ENCODE measurements at places on chromosomes 13 and 19. TPM values are rescaled to one million over a fixed set of nuclear protein-coding genes. Genes with fewer than 3 reads are reported as not detected.

- no peak for DNase-seq
Observed at GRCh38 chr19:15320116-15320515, 12.2 kb downstream of the BRD4 start.

DNA sequence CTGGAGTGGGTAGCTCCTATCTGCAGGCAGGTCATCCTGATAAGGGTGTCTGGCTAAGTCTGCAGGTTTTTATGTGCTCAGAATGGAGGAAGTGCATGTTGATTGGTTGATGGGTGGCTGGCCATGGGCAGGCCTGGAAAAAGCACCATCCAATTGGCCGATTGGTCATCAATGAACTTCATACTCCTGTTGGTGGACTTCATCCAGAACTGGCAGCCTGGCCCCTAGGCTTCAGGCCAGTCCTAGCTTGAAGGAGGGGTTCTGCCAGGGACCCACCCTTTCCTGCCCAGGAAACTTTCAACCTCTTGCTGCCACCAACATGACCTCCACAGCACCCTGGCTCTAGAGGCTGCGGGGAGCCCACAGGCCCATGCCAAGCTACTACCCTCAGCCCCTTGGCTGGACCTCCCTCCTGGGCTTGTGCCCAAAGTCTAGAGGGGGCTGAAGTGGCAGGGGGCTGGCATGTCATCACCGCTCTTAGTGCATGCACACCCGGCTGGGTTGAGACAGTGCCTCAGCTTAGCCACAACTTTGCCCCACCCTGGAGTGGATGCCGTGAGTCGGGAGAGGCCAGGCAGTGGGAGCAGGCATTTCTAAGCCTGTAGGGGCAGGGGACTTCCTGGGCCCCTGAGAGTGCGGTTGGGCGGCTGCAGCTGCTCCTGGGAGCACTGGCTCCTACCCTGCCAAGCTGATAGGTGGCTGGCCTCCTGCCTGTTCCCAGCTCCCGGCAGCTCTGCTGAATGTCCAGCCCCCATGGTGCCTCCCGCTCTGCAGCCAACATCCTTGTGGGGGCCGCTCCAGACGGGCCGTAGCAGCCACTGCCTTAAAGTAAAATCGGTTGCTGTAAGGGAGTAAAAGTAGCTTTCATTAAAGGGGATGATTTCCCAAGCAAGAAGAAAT, 13.2 kb downstream of the DNAJC15 start:
- no peak for DNase-seq

DNA sequence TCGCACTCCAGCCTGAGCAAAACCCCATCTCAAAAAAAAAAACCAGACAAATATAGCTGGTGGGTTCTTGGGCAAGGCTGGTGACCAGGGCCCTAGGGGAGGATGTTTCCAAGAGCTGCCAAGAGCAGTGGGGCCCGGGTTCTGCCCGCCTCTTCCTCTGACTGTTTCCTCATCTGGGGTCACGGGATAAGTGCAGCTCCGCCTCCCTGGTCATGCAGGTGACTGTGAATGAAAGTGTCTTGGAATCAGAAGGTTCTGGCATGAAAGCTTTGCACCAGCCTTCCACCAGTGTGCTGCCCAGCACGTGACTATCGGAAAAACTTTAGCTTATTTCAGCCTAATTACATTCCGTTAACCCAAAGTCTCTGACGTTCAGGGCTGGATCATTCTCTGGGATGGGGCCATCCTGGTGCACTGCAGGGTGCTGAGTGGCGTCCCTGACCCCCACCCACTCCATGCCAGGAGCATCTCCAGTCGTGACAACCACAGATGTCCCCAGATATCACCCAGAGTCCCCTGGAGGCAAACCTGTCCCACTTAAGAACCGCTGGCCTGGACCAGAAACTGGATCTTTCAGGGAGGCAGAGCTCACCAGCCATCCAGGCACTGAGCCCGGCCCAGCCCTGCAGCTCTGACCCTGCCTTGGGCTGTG, 85.6 kb downstream of the GNG7 start:
- no peak for DNase-seq

DNA sequence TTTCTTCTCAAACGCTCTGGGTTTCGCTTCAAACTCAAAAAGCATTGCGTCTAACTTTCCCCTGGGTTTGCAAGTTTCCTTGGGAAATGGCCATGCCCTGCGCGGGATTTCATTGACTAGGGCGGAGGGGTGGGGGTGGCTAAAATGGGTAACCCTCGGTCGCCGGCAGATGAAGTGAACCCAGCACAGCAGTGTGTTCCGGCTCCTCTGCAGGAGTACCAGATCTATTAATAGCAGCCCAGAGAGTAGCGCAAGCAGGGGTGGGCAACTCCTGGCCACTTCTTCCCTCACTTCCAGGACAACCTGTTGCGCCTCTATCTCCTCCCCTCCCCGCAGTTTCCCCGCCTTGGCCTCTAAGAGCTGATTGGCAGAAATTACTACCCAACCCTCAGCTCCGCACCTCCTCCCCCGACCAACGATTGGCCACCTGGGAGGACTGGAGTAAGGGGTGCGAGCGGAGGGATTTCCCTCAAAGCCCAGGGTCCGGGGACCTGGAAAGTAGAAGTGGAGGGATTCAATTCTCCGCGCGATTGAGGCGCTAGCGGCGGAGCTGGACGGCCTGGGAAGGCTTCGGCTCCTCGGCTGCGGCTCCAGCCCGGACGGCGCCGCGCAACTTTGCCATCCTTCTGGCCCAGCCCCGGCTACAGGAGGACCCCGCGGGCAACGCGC, at the start of gene FREM2:
Gene FREM2 (plus strand): TSS at position 501 of the 669 bp plus-strand sequence. CDS start 268 bp downstream, outside the sequence.
- no peak for DNase-seq

DNA sequence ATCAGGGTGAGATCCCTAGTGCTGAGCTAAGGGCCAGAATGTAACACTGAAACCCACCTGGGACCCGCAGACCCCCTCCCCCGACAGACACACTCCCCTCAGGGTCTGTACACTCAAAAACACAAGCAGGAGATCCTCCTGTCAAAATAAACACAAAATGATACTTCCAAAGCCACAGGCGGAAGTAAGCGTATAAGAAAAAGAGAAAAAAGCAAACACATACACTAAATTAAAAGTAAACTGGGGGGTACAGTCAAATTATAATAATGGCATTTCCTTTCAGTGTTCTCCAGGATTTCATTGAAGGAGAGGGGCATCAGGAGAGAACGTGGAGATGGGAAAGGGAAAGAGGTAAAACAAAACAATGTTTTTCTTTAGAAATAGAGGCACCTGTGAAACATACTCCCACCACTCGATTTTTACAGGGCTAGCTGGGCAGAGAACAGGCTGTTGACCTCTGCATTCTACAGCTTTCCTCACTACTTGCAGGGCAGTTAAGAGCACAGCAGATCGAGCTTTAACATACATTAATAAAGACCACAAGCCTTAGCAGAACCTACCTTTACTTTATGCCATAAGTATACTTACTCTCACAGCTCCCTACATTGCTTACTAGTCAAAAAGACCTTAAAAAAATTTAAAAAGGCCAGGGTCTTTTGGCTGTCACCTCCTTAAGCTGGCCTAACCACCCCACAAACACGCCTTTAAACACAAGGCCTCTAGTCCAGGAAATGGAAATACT, 5.3 kb downstream of the ZIC5 start:
- no peak for DNase-seq

GRCh38 chr13:111973186-111973585, 93.8 kb upstream of the SOX1 start:
- no peak for DNase-seq

DNA sequence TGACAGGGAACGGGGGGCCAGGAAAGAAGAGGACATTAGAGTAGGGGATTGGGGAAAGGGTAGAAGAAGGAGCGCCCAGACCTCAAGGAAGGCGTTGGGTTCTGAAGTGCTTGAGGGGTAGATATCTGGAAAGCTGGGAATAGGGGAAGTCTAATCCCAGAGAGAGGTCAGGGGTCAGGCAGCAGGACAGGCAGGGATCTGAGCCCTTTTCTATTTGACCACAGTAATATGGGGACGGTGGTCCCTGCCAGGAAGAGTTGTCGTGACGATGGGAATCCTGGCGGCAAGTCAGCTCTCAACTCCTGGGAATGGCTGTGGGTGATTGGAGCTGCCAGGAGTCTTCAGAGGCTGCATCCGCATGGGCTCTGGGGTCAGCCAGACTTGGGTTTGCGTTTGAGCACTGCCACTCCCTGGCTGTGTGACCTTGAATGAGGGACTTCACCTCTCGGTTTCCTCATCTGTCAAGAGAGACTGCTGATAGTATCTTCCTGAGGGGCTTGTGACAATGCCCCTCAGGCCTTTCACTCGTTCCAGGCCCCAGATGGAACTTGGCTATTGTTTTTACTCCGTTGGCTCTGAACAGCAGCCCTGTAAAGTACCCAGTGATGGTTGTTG, 1.3 kb downstream of the AP2A1 start:
- no peak for DNase-seq

GRCh38 chr19:40524133-40524549, 52.5 kb upstream of the SHKBP1 start:
- DNase-seq, result no peak

DNA sequence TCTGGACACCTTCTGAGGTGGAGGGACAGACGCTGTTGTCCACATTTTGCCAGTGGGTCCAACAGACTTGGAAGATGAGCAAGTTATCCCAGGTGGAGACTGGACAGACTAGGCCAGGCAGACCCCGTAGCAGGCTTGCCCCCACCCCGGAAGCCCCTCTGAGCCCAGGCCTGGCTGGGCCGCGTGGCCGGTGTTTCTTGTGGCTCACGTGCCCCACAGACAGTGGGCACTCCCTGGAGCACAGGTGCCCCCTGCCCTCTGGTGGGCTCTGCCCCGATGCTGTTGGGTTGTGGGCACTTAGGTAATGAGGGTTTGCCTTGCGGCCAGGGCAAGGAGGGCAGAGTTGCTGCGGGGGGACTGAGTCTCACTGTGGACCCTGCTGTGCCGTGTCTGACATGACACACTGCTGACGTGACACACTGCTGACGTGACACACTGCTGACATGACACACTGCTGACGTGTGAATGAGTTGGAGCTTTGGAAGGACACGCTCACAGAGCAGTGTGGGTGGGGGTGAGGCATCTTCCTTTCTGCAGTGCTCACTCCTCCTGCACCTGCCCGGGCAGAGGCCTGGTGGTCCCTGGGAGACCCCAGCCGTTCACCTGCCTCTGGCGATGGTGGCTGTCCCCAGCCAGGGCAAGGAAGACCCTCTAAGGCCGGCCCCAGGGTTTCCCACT, 25.1 kb downstream of the DOT1L start:
- no peak for DNase-seq

DNA sequence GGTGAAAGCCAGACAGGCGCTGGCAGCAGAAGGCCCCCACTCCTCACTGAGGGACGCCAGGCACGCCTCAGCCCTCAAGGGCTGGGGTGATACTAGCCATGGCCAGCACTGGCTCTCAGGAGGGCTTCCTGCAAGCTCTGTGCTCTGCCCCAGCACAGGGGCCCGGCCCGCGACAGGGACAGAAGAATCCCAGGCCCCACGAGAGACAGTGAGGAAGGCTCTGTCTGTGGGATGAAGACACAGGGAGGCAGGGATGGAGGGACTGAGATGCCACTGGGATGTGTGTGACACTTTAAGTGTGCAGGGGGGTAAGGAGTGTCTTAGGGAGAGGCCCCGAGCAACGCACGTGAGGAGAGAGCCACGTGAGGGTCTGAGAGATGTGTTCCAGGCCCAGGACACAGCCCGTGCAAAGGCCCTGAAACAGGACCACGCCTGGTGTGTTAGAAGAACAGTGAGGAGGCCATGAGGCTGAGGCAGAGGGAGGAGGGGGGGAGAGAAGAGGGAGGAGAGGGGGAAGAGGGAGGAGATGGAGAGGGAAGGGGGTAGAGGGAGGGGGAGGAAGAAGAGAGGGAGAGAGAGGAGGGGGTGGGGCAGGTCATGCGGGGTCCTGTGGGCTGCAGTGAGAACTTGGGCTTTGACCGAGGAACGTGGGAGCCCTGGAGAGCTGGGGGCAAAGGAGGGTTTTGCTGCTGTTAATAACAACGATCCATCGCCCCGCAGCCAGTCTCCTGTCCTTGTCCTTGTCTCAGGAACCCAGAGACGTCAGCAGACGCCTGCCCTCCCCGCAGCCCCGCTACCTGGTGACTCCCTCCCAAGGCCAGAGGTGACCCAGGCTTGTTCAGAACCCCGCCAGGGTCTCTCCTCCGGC, 7.2 kb downstream of the RPL36 start:
- DNase-seq, result no peak

DNA sequence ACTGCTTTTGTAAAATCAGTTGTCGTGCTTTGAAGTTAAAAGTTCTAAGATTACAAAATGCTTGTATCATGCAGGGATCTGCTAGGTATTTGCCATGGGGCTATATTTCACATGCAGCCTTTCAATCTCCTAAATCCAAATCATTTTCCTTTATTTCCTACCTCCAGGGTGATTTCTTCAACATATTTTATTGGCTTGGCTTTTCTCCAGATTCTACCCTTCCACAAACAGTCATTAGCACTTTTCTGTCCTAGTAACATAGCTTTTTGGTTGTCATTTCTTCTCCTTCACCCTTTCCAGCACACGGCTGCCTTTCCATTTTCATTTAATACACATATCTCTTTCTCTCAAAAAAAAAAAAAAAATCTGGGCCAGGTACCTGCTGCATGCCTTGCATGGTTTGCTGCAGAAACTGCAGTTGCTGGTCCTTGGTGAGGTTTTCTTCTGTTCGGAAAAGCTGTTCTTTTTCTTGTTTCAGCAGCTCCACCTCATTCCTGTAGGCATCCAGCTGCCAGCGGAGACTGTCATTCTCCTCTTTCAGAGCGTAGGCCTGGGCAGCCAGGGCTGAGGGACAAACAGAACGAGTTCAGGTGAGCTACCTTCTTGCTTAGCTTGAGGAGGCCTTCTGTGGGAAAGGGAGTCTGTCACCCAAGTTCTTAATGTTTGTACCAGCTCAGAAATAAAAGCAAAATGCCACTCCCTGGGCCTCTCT, 274.7 kb downstream of the DNAJC15 start:
- DNase-seq, result no peak

- DNase-seq, result no peak
Observed at GRCh38 chr13:99730403-99730802, 229.1 kb downstream of the TM9SF2 start.

DNA sequence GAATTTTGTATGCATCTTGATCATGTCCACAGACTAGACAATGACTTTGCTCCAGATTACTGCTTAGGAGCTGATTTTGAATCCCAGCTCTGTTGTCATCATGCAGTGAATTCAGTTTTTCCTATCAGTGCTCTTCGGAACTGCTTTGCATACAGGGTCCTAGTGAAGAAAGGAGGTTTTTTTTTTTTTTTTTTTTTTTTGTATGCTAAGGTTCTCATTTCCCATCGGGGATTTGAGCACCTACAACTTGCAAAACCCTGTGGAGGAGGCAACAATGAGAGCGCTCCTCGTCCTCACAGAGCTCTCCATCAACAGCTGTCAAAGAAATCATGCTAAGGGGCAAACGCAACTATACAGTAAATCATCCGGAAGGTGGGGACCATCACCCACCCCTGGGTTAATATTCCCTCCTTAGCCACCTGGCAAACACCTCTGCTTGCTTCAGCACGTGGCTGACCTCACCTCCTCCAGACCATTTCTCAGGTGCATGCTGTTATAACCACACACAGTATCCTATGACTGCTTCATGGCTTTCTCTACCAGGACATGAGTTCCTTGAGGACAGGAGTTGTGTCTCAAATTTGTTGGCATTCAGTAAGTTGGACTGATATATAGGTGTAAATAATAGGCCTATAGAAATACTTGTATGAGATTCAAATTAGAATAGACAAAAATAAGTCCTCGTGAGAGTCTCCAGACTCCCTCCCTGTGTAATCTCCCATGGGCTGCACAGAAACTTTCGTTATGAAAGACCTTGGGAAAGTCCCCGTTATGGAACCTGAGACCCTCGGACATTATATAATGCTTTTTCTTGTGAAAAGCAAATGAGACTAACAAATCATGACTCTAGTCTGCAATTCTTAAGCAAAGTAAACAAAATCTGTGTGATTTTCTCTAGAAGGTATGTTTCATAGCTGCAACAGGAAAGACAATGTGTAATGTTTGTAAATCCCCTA, 113.8 kb downstream of the KATNAL1 start:
- DNase-seq, result no peak

NKPD1 gene
- total RNA-seq, result 0.13 TPM

MBD3L2 gene
- not detected for total RNA-seq

SLITRK6 gene
- not detected for total RNA-seq

ZNF844 gene
- 2.8 TPM for total RNA-seq

ERICH4 gene
- not detected for total RNA-seq

ZNF730 gene
- total RNA-seq, result 1.5 TPM

Measured in pulmonary artery endothelial cell (primary cell).